ENCODE measurements at places on chromosomes 1 and 21.

GRCh38 chr1:229385853-229386456, 43.1 kb upstream of the CCSAP start:
- no peak for DNase-seq

GRCh38 chr1:170377896-170378634, 153.9 kb upstream of the GORAB start:
- DNase-seq: peak; percentile 35

GRCh38 chr1:32239790-32240139, 7.3 kb upstream of the FAM167B start:
- no peak for DNase-seq

DNA sequence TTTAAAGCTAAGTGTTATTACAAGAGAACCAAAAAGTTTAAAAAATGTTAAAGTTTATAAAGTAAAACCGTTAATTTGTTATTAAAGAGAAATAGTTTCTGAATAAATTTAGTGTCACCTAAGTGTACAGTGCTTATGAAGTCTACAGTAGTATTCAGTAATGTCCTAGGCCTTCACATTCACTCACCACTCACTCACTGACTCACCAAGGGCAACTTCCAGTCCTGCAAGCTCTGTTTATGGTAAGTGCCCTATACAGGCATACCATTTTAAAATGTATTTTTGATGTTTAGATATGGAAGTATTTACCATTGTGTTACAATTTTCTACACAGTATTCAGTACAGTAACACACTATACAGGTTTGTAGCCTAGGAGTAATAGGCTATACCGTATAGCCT, 60.1 kb upstream of the GCLM start:
- DNase-seq: no peak

GRCh38 chr1:224632381-224632871, 16.3 kb downstream of the CNIH3 start:
- DNase-seq: peak; percentile 68

- DNase-seq: no peak
Measured at GRCh38 chr1:7235871-7236517, 450.7 kb downstream of the CAMTA1 start.

DNA sequence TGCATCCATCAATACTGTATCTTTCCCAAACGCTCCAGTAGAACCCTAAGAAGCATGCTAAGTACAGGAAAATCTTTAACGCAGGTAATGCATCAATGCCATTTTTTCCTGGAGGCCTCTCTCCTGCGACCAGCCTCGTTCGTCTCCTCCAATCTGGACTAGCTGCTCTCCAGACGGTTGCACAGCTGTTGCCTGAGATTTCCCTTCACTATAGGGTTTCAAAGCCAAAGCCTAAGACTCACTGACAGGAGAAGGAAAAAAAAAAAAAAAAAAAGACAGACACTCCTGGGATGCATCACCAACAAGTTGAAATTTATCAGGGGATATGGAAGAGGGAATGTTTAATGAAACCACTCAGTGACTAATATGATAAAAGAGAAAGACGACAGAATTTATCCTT, 93.0 kb downstream of the APP start:
- DNase-seq: no peak

- DNase-seq: no peak
Measured at GRCh38 chr1:58748666-58749065, 35.2 kb downstream of the JUN start.

DNA sequence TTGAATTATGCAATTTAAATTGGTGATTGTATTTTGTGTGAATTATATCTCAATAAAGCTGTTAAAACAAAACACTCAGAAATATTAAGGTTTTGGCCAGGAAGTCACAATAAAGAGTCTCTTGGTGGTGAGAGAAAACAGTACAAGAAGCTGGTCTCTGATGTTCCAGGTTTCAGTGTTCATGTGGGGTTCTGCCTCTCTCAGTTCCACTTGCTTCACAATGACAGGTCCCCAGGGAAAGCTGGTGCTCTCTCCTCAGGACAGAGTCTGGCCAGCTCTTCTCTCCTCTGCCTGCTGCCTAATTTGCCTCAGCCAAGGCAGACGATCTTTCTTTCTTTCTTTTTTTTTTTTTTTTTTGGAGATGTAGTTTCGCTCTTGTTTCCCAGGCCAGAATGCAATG, 342.9 kb upstream of the PLXNA2 start:
- DNase-seq: no peak

GRCh38 chr21:46172863-46173528, 11.3 kb downstream of the SPATC1L start:
- no peak for DNase-seq

DNA sequence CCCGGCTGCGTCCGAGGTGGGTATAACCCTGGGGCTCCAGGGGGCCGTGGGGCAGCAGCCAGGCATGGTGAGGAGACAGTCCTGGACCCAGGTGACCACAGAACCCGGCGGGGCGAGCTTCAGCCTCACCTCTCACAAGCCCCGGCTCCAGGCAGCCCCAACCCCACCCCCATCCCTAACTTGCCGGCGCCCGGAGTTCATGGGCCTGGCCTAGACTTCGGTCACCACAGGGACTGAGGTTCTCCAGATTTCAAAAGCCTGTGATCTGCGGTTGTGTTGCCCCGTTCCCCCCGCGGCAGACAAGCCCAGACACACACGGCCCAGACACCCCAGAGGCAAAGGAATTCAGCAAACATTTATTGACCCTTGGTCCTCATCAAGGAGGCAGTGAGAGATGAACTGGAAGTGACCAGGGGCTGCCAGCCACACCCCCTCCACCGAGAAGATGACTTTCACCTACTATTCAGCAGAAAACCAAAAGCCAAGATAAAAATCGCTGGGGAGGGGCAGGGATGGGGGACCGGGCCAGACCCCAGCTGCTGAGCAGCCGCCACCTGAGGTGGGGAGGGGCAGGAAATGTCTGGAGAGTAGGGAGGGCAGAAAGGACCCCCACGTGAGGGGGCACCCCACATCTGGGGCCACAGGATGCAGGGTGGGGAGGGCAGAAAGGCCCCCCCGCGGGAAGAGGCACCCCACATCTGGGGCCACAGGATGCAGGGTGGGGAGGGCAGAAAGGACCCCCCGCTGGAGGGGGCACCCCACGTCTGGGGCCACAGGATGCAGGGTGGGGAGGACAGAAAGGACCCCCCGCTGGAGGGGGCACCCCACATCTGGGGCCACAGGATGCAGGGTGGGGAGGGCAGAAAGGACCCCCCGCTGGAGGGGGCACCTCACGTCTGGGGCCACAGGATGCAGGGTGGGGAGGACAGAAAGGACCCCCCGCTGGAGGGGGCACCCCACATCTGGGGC, 3.9 kb downstream of the HES4 start:
- DNase-seq: no peak

DNA sequence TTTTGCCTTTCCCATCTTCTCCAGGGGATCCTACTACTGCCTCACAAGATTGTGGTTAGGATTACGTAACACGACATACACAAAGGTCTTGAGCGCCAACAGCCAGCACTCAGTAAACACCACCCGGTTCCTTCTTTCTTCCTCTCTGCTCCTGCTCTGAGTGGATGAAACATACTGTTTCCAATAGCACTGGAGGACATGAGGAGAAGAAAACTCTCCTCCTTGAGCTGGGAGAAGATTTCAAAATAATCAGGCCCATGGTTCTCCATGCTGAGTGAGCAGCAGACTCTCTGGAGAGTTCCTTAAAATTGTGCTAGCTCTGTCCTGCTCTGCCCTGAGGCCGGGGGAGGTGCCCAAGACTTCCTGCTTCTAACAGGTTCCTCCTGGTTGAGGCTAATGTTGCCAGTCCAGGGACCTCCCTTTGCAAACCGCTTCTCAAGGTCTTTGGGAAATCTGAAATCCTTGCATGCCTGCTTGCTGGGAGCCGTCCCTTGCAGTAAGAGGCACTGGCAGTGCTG, 29.4 kb upstream of the MX1 start:
- no peak for DNase-seq

DNA sequence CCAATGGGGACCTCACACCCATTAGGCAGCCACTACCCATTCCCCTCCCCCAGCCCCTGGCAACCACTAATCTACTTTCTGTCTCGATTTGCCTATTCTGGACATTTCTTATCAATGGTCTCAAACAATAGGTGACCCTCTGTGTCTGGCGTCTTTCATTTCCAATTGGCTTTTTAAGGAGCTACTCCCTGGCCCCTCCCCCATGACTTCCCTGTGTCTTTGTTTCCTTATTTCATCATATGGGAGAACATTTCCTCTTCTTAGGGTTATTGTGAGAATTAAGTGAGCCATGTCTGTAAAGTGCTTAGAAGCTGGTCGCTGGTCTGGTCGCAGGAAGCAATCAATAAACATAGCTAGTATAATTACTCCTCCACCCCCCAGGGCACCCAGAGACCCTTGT, 80.9 kb downstream of the SPSB1 start:
- DNase-seq: no peak

DNA sequence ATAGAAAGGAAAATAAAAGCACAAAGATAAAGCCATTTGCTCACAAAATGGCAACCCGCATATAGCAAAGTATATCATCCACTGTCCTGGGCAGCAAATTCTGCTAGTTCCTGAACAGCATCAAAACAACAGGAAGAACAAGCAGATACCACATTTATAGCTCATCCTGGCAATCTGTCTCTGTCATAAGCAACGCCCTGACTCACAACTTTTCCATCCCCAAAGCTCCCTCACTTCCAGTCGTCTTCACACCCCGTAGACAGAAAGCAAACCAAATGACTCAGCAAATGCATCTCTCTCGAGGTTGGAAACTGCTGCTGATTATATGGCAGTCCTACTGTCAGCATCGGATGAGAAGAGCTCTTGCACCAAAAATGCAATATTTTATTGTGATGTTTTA, 65.8 kb downstream of the AK5 start:
- peak; percentile 74 for DNase-seq

GRCh38 chr1:107056426-107057196, at the start of gene PRMT6:
Gene PRMT6 (plus strand): TSS chr1:107056674. CDS start chr1:107056716, 42 bp downstream.
- DNase-seq: peak; percentile 45

DNA sequence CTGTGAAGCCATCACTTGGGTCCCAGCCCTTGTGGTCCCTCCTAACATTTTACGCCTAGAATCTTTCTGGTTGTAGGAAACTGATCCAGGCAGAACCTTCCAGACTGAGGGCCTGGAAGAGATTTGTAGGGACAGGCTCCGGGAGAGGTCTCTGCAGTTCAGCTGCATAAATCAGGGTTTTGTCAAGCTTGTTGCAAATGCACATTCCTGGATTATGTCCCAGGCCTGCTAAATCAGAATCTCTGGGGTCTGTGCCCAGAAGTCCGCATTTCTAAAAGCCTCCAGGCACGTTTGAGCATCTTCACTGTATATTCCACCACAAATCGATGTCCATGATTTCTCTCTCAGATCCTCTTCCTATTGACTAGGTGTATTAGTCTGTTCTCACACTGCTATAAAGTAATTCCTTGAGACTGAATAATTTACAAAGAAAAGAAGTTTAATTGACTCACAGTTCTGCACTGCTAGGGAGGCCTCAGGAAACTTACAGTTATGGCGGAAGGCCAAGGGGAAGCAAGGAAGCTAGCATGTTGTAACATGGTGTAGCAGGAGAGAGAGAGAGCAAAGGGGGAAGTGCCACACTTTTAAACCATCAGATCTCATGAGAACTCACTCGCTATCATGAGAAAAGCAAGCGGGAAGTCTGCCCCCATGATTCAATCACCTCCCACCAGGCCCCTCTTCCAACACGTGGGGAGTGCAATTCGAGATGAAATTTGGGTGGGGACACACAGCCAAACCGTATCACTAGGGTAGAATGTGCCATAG, 1.2 kb upstream of the FHAD1 start:
- DNase-seq: peak; percentile 47

- DNase-seq: no peak
Measured at GRCh38 chr1:192378276-192378675, 61.5 kb downstream of the RGS21 start.

- no peak for DNase-seq
Measured at GRCh38 chr1:112337028-112337531, 58.9 kb upstream of the CTTNBP2NL start.

DNA sequence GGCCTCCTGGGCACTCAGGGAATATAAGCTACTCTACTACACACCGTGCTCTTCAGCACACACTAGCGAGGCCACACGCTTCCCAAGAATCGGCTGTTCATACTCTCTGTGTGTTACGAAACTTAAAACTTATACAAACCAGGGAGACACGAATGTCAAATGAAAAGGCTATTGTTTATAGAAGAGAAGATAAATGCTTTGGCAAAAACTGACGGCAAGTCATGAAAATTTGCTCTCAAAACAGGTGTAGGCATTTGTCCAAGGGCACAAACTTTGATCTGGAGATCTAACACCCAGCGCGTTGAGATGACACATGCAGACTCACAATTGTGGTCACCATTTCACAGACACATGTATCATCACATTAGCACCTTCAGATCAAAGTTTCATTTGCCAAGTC, 46.1 kb downstream of the USP48 start:
- no peak for DNase-seq

- DNase-seq: no peak
Measured at GRCh38 chr1:171140401-171140800, 44.7 kb upstream of the FMO2 start.

GRCh38 chr1:46425726-46426125, 31.6 kb downstream of the FAAH start:
- DNase-seq: no peak

DNA sequence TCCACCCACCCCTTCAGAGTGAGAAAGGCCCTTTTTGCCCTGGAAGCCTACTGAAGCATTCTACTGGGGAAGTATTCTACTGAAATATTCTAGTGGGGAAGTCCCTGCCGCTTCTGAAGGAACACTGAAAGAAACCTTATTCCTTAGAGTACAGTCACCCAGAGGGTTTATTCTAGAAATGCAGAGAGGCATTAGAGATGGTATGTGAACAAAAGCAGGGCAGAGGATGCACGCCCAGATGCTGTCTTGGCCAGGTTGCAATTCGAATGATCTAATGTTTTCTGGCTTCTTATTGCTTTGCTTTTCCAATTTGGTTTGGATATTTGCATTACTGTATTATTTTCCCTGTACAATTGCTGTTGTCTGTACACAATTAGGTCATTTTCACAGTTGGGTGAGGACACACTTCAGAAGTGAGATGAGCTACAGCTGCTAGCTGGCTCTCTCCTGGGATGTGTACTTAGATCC, 37.1 kb downstream of the CCN1 start:
- no peak for DNase-seq

DNA sequence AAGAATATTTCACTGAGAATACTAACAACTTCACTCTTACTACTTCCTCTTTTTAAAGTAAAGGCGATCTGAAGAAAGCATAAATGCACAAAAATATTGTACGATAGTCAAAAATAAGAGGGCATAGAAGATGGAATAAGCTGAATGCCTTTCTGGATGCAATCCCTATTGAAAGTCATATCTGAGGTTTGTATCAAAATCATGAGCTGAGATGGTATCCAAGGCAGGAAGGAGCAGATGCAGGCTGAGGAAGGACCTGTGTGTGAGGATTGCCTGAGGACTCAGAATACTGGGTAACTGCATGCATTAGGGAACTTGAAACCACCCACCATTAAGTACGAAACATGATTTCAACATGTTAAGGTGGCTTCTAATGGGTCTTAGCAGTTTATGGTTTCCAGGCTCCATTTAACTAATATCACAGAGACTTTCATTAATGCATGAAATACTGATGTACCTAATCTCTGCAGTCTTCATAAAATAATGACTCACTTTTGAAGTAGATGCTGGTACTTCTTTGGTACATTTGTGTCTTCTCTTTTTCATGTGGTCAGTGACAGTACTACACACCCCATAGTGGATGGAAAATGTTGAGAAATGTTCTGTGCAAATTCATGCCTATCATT, 29.6 kb upstream of the RGS1 start:
- DNase-seq: no peak

All from fibroblast of skin of left biceps (primary cell).